Bronchial smooth muscle cell (primary cell): ENCODE measurements at places on chromosomes 6 and 20. TPM values are rescaled to one million over a fixed set of nuclear protein-coding genes. Genes with fewer than 3 reads are reported as not detected.

C6orf132 gene
- total RNA-seq: 0.63 TPM in 1 of 2 replicates, not detected in the other

ACTL10 gene
- 1.1 and 1.9 TPM in 2 replicates for total RNA-seq

SPATA25 gene
- 1.4 and 2.0 TPM in 2 replicates for total RNA-seq

ZC3H12D gene
- total RNA-seq: 0.09 and 0.16 TPM in 2 replicates

CLVS2 gene
- under 0.01 TPM in 1 of 2 replicates, not detected in the other for total RNA-seq

C20orf141 gene
- 0.32 TPM in 1 of 2 replicates, not detected in the other for total RNA-seq

DLL1 gene
- under 0.01 and 0.09 TPM in 2 replicates for total RNA-seq

TRERF1 gene
- total RNA-seq: 4.0 and 4.7 TPM in 2 replicates

L3MBTL1 gene
- 2.0 and 5.1 TPM in 2 replicates for total RNA-seq

SPATS1 gene
- 0.16 TPM in 1 of 2 replicates, not detected in the other for total RNA-seq

RAB44 gene
- total RNA-seq: under 0.01 TPM in 1 of 2 replicates, not detected in the other

TXNDC5 gene
- 420 and 439 TPM in 2 replicates for total RNA-seq

TMC2 gene
- 0.09 TPM in 1 of 2 replicates, not detected in the other for total RNA-seq

FAM8A1 gene
- 10.1 and 16.2 TPM in 2 replicates for total RNA-seq

TP53INP2 gene
- 2.0 and 3.6 TPM in 2 replicates for total RNA-seq

OPRM1 gene
- total RNA-seq: under 0.01 TPM in 1 of 2 replicates, not detected in the other

NMBR gene
- 0.26 TPM in 1 of 2 replicates, not detected in the other for total RNA-seq

CST2 gene
- total RNA-seq: not detected in 2 replicates

NTSR1 gene
- total RNA-seq: under 0.01 and 0.32 TPM in 2 replicates

SIRPD gene
- total RNA-seq: not detected in 2 replicates

MOG gene
- total RNA-seq: not detected in 2 replicates

EPPIN gene
- total RNA-seq: not detected in 2 replicates

SLC22A7 gene
- not detected in 2 replicates for total RNA-seq

FAM209B gene
- 0.34 TPM in 1 of 2 replicates, not detected in the other for total RNA-seq

C20orf96 gene
- 3.2 and 3.6 TPM in 2 replicates for total RNA-seq

MMP24 gene
- 0.09 and 0.47 TPM in 2 replicates for total RNA-seq

LAMA4 gene
- total RNA-seq: 569 and 653 TPM in 2 replicates

OOEP gene
- not detected in 2 replicates for total RNA-seq

IL17F gene
- not detected in 2 replicates for total RNA-seq

OR2B6 gene
- not detected in 2 replicates for total RNA-seq

RAET1L gene
- not detected in 2 replicates for total RNA-seq

PLCB4 gene
- total RNA-seq: 3.1 and 8.2 TPM in 2 replicates

TTLL9 gene
- total RNA-seq: 0.16 TPM in 1 of 2 replicates, not detected in the other

SYNJ2 gene
- 27.1 and 57.6 TPM in 2 replicates for total RNA-seq

HLA-DRB1 gene
- total RNA-seq: 0.16 TPM in 1 of 2 replicates, not detected in the other

FAXC gene
- 0.16 and 0.26 TPM in 2 replicates for total RNA-seq

TFAP2C gene
- total RNA-seq: not detected in 2 replicates

OXT gene
- not detected in 2 replicates for total RNA-seq

KHDC1L gene
- total RNA-seq: not detected in 2 replicates

HCRTR2 gene
- not detected in 2 replicates for total RNA-seq

ANKEF1 gene
- 1.7 and 2.4 TPM in 2 replicates for total RNA-seq

INSM1 gene
- total RNA-seq: not detected in 2 replicates
